ENCODE measurements at places on chromosomes 2 and 18.

DNA sequence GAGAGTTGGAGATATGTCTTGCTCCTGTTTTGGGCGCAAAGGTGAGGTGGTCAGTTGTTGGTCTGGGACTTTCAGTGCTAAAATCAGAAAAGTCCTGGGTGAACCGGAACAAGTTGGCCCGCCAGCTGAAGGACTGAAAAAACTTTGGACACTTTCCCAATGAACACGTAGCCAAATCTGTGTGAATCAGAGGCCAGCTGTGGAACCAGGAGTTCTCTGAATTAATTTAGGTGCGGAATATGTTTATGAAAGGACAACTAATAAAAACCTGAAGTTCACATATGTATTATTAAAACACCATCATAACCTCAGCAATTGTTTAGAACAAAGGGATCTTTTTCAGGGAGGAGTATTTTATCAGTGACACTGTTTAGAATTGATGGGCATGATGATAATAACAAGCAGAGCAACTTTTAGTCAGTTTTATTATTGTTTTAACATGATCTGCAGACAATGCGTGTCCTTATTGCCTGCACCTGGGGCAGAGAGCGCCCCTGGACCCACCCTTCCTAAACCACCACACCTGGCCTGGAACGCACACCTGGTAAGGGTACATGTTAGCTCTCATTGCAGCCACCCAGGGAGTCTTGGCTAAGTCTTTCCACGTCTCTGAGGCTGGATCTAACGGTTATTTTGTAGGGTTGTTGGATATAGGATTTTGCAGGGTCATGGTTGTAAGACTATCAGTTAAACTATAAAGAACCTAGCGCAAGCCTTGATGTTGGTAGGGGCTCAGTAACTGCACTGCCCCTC is 9.9 kb upstream of the ODC1 start:
- peak; percentile 38 for DNase-seq

DNA sequence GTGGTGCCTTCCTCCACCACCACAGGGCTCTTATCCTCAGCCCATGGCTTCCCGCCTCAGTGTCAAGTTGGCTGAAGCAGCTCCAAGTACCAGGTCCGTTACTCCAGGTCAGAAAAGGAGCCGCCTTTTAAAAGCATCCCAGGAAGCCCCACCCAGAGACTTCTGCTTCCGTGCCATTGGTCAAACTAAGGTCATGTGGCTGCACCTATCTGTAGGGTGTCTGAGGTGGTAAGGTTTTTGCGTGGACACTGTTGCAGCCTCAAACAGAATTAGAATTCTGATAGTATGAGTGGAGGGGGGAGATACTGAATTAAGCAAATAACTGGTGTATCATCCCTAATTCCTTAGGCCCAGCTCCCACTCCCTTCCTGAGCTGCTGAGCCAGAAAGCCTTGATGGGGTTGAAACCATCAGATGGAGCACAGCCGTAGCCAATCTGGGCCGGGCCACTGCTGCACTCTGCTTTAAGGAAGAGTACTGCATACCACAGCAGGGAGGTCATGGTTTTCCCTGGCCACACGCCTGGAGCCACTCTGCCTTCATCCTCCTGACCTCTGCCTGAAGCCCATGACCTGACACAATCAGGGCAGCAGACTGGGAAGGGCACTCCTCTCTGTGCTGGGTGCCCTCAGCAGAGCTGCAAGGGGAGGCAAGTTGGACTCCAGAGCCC is 8.4 kb downstream of the TMEM247 start:
- DNase-seq = peak; percentile 68

DNA sequence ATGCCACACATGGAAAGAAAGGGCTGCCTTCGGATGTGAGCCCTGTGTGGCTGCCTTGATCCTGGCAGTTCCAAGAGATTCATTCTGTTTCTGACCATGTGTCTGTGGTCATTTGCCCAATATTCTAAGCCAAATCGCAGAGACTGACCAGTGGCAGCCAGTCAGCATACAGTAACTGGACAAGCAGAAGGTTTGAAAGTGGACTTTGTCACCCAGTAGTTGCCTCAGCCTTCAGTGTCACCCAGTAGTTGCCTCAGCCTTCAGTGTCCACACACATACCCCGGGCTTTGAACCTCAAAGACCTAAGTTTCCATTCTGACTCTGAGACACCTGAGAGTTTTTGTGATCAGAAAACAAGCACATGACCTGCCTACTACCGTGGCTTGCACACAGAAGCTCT is 5.0 kb downstream of the RFX8 start:
- no peak for DNase-seq

- DNase-seq = peak; percentile 39
Observed at GRCh38 chr2:97747716-97748115, 34.3 kb downstream of the ZAP70 start.

DNA sequence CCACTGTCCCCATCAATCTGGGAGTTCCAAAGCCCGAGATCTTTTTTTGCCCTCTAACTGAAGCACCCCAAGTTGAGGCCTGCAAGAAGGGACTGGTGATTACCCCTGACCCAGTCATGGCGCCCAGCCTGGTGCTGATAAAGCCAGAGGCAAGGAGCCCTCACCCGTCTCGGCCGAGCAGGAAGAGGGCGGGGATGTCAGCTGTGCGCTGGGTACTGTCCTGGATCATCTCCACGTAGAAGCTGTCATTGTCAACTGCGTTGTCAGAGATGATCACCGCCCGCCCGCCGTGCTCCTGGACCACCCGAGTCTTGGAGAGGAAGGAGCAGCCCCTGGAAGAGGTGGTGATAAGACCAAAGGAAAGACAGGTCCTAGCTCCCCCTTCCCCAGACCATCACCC is 4.4 kb downstream of the PRADC1 start:
- no peak for DNase-seq

DNA sequence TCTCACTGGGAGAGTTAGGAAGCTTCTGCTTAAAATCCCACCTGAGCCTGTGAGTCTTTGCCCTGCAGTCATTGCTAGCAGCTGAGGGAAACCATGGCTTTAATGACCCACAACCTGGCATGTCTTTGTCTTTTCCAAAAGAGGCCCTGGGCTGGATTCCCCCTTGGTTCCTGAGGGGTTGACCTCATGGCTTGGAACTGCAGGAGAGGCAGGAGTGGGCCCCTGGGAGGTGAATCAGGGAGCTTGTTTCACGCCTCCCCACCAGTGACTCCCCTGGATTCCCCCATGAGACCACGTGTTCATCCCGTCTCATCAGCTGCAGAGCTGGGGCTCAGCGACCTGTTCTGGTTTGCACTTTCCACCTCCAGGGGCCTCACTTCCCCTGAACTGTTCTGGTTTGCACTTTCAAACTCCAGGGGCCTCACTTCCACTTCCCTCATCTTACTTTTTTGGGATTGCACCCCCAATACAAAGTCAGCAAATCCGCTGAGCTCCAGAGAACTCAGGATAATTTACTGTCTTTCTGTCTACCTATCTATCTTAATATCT is 58.5 kb upstream of the TMEM18 start:
- DNase-seq = no peak

- DNase-seq = no peak
Observed at GRCh38 chr2:35255826-35256225, 1099.8 kb upstream of the CRIM1 start.

- no peak for DNase-seq
Observed at GRCh38 chr2:169110916-169111315, 41.6 kb downstream of the DHRS9 start.

DNA sequence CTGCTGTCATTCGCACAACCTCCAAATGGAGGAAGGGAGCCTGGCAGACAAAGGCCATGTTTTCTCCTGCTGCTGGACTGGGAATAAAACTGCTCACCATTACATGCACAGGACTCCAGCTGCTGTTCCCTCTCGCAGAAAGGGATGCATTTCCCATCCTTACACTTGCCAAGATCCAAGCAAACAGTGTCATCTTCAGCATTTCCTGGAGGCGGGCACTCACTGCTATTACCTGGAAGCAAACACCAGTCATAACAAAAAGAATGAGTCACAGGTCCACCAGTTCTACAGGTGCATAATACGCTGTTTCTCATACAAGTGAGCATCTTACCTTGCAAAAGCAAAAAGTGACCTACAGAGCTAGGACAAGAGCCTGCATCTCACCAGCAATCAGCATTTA is 22.7 kb downstream of the IAH1 start:
- no peak for DNase-seq

DNA sequence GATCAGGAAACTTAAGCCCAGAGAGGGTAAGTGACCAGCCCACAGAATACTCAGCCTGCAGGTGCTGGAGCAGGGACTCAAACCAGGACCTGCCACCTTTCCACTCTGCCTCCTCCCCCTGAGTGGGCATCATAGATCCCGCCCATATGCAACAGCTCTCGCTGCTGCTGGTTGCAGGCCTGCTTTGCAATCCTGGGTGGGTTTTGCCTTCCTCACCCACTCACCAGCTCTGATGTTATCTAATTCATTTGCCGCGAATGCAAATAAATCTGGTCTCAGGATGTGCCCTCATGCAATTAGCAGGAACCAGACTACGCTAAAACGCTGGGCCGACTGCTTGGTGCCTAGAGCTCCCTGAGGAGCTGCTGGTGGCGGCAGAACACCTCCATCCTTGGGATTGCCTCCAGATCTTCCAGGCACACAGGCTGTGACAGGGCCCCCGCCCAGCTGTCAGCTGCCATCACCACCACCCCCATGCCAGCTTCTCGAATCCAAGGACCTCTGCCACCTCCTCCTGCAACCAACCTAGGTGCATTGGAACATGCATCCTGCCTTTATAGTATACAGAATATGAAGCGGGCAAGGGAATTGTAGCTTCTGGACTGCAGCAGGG is 28.8 kb downstream of the CNGA3 start:
- no peak for DNase-seq

GRCh38 chr2:127024769-127025358 is 82.1 kb downstream of the BIN1 start:
- peak; percentile 42 for DNase-seq
